ENCODE measurements at places on chromosomes 7 and 10.

DNA sequence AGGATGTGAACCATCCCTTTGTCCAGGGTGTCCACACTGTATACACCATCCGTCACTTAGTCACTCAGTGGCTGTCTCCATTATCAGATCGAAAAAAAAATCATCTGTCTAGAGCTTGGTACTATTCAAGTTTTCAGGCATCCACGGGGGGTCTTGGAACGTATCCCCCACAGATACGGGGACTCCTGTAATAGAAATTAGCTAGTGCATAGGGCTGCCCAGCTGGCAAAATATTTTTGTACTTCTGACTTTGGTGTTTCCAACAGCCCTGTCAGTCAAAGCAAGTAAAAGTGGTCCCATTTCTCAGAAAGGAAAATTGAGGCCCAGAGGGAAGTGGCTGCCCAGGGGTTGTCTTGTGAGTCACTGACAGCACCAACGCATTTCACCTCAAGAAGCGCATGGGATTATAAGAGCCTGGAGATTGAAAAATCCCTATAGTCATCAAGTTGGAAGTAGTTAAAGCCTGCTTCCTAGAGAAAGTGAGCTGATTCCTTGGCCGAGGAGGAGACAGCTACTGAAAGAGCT lies 52.1 kb upstream of the SLC29A3 start:
- DNase-seq, result no peak

GRCh38 chr7:22572292-22572691 lies 72.3 kb upstream of the STEAP1B start:
- no peak for DNase-seq

DNA sequence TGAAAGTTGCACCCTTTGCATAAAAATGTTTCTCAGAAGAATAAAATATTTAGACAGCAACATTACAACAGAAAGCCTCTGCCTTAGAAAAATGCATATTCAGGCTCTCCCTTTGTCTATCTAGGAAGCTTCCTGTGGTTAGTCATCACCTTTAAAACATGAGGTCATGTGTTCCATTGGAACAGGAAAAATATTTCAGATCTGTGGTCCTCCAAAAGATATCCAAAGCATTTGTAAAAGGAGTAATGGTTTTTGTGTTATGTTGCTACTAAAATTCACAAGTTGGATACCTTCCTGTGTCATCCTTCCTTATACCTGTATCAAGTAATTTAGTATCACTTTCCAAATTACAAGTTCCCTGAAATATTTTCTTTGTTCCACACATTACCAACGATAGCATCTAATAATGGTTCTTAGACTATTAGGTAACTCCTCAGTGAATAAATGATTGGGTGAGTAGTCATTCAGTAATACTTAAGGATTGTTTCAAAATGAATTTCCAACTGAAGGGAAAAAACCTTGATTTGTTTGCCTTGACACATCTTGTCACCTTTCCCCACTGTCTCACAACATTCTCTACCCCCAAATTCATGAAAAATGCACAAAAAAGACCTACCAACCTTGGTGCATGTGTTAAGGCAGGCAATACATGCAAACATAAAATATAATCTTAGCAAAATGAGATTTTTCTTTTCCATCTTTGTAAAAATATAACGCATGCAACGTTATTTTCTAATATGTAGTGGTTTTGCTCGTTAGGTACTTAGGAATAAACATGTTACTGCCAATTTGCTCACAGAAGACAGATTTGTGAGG lies 19.7 kb upstream of the RHOBTB1 start:
- no peak for DNase-seq

- DNase-seq, result no peak
Observed at GRCh38 chr7:157493017-157493416, 156.2 kb downstream of the DNAJB6 start.

DNA sequence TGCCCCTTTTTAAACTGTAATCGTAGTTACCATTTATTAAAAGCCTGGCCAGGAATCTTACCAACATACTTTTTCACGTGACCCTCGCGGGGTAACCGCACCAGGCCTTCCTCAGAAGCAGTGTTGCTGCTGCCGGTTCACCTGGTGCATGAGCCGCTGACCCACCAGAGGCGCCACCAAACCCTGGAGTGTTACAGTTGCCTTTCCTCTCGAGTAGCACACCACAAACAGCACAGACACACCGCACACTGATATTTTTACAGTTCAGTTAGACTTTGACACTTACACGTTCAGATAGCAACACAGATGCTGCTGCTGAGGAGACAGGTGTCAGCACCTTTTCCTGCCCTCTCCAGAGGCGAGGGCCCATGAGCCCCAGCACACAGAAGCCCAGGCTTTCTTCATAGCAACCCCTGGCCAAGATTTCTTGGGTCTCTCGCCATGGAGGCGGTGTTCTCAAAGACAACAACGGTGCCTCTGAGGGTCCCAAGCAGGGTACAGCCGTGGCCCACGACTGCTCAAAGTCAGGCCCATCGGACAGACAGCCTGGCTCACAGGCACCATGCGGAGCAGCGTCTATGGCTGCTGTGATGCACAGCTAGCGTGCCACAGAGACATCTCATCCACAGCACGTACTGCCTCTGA lies 123.1 kb downstream of the DIP2C start:
- DNase-seq, result no peak

All from GM04504 (cell line).